ENCODE measurements at places on chromosomes 12 and 14.
A peak's percentile ranks its signal among the peaks of the same experiment; 100 is the strongest.

DNA sequence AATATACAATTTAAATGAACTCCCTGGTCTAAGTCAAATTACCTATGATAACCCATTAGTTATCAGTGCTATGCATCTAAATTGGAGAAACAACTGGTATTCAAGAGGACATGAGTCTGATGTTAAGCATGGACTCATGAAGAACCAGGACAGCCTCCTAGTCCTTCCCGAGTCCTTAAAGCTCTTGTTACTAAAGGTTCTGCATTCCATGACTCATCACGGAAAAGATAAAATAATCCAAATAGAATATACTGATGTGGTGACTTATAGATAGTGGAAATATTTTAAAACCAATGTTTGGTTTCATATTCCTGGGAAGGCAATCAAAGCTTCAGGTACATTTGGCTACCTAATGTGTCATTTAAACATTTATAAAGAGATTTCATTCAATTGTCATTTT is 117.2 kb upstream of the PMCH start:
- no peaks in the 10 kb centered on the region for H3K4me1 ChIP-seq
- H3K27me3 ChIP-seq = no peaks in the 10 kb centered on the region
- no peaks in the 10 kb centered on the region for H3K36me3 ChIP-seq
- no peak for DNase-seq
- no peak overlapping the region for H3K27ac ChIP-seq

DNA sequence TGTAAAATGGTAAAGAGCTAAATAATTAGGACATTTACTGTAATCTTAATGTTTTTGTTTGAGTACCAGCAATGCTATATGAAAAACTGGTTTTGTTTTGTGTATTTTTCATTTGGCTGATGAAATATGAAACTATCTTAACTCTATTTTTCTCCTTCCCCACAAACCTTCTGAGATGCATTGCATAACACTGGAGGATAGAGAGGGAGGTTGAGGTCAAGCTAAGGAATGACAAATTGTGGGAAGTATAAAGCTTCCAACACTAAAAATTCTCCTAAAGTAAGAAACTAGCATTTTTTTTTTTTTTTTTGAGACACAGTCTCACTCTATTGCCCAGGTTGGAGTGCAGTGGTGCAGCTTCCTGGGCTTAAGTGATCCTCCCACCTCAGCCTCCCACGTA is 31.5 kb upstream of the SRP54 start:
- H3K27ac ChIP-seq = no peak overlapping the region
- no peaks in the 10 kb centered on the region for H3K36me3 ChIP-seq
- DNase-seq = peak; percentile 80
- H3K4me1 ChIP-seq = peaks cover 5% of the 10 kb centered on the region
- no peak overlapping the region for H3K4me3 ChIP-seq

DNA sequence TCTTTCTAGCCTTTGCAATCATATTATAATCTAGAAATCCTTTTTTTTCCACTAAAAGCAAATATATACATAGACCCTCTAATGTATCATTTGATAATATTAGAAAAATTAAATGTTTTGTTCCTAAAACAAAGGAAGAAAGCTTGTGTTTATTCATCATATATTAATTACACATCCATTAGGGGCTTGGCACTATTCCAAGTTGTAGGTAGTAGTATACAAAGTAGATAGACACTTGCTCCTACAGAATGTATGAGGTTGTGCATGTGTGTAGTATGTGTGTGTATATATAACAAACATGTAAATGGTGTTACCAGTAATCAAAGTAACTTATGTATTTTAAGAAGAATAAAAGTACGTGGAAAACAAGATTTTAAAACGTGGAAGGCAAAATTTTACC is 15.0 kb upstream of the KCNMB4 start:
- H3K27ac ChIP-seq = no peak overlapping the region
- H3K36me3 ChIP-seq = peaks cover 19% of the 10 kb centered on the region
- DNase-seq = no peak
- H3K4me1 ChIP-seq = no peaks in the 10 kb centered on the region
- H3K4me3 ChIP-seq = no peak overlapping the region

DNA sequence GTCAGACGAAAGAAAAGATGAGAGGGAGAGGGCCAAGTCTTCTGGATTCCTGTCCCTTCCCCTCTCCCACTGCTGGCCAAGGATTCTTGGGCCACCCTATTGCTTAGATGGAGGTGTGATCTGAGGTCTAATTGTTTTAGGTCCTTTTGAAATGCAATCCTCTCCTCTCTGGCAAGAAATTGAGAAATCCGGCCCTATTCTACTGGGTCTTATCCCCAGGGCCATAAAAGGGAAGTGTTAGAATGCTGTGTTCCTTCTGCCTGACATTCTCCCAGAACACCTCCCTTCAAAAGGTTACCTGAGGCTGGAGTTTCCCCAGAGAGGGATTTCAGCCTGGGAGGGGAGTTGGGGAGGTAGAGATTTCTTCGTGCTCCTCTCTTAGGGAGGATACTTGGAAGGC is 4.4 kb downstream of the WNT5B start:
- no peaks in the 10 kb centered on the region for H3K27me3 ChIP-seq
- peak; percentile 21 for DNase-seq

- H3K36me3 ChIP-seq = no peaks in the 10 kb centered on the region
- no peak overlapping the region for H3K4me3 ChIP-seq
- no peak for DNase-seq
- no peaks in the 10 kb centered on the region for H3K27me3 ChIP-seq
- H3K4me1 ChIP-seq = peaks cover 32% of the 10 kb centered on the region
Observed at GRCh38 chr12:20477672-20478071, 109.3 kb downstream of the PDE3A start.

GRCh38 chr12:107992870-107993451 is 136.1 kb upstream of the WSCD2 start:
- no peak overlapping the region for H3K27ac ChIP-seq
- no peak overlapping the region for H3K4me3 ChIP-seq
- no peaks in the 10 kb centered on the region for H3K27me3 ChIP-seq
- no peaks in the 10 kb centered on the region for H3K36me3 ChIP-seq

GRCh38 chr12:103903993-103904392 is 26.2 kb upstream of the HSP90B1 start:
- no peaks in the 10 kb centered on the region for H3K27me3 ChIP-seq
- no peak overlapping the region for H3K27ac ChIP-seq
- no peak for DNase-seq
- peaks cover 6% of the 10 kb centered on the region for H3K4me1 ChIP-seq
- H3K36me3 ChIP-seq = no peaks in the 10 kb centered on the region

DNA sequence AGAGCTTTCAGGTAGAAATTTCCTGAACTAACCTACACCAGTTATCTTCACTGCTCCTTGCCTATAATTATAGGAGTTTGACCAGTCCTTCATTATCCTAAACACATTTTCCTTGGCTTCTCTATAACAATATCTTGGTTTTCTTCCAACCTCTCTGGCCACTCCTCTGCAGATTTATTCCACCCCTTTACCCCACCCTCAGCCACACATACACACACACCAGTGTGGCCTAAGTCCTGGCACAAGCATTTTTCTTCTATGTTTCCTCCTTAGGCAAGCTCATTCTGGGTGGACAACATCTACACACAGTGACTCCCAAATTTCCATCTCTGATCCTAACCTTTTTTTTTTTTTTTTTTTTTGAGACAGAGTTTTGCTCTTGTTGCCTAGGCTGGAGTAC is 25.1 kb downstream of the CDK17 start:
- H3K27me3 ChIP-seq = no peaks in the 10 kb centered on the region
- no peak for DNase-seq
- no peak overlapping the region for H3K4me3 ChIP-seq
- peaks cover 22% of the 10 kb centered on the region for H3K4me1 ChIP-seq
- H3K27ac ChIP-seq = peak overlapping the region; percentile 33

Measured in osteoblast (primary cell).